Activated T-helper 17 cell treated with anti-CD3 and anti-CD28 coated beads, Interleukin-2, amount 50 U/mL, for 72 hours (primary cell): ENCODE measurements at places on chromosomes 12 and 14. TPM values are rescaled to one million over a fixed set of nuclear protein-coding genes. Genes with fewer than 3 reads are reported as not detected.

GRCh38 chr14:58907803-58908202, 270.0 kb downstream of the DACT1 start:
- ATAC-seq = no peak

DNA sequence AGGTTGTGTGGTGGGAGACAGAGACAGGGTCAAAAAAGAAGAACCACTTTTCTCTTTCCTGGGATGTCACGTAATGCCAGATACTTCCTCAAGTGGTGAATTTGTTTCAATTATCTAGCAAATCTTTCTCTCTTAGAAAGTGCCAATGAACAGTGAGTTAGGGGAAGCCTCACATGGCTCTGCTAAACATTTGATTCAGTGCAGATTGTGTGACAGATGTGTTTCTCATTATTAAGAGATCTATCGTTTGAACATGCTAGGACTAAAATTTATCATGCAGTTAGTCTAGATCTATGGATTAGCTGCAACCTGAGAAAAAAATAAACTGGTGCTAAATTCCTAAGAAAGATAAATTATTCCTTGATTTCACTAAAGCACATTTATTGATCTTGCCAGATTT, 247.8 kb downstream of the MDGA2 start:
- ATAC-seq = no peak

GRCh38 chr12:4910502-4911315, 1.0 kb downstream of the KCNA1 start:
- ATAC-seq = no peak

DNA sequence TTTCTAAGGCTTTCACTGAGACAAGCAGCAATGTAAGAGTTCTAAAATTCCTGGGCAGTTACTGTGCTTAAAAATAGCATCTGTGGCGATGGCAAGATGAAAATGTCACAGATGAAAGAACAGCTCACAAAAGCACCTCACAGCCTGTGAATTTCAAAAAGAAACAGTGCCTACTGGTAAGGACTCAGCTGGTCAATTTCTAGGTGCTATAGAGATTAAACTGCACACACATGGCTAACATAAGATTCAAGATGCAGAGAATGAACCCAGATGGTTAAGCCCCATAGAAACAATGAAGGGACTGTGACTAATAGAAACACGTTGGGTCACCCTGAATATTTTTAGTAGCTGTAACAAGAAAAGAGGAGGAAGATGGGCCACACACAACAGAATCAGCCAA, 12.0 kb upstream of the IL26 start:
- no peak for ATAC-seq

DNA sequence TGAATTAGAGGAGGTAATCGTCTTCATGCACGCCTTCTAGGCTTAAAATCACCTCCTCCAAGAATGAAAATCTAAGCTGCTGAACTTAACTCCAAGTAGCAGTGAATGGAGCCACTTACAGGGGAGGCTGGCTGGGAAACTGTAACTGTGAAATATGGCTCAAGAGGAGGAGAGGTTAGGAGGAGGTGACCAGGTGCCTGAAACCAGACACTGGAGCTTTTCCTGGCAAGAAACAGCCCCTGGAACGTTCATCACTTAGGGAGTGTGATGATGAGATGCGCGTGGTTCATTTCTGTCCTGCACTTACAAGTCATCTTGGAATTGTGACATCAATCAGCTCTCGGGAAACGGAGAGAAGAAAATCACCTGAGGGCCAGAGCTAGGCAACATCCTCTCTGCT, 62.3 kb upstream of the TMEM132C start:
- no peak for ATAC-seq

GRCh38 chr14:95876761-95877538, at the start of gene TUNAR:
Gene TUNAR, plus strand, starts transcription at chr14:95876832.
- no peak for ATAC-seq

- no peak for ATAC-seq
These were observed 19.6 kb downstream of the TC2N start for GRCh38 chr14:91847693-91848092.

DNA sequence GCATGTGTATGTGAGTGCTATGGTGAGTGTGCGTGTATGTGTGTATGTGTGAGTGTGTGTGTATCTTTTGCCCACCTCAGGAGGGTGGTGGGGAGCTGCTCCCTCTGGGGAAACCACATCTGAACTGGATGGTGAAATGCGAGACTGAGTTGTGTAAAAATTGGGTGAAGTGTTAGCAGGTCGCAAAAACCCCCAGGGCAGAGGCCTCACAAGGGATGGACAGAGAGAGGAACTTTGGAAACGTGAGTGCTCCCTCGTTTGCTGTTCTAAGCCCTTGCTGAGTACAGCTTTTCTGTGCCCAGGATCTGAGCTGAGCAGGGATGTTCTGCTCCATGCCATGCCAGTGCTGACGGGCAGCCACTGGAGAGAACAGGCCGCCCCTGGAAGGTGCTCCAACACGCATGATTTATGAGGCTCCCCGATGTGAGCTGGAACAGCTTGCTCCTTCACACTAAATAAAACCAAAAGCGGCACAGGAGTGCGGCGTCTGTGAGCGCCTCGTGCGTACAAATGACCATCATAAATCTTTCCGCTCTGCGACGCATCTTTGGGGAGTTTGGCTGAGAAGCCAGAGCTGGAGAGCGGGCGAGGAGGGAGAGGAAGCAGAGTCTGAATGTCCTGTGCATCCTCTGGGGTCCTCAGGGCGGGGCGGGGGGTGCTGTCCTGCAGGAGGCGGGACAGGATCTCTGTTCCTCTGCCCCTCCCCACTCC, 14.1 kb upstream of the GALNT9 start:
- no peak for ATAC-seq

- ATAC-seq = no peak
These were observed at the start of gene TMEM132C for GRCh38 chr12:128267131-128267622. Gene TMEM132C, plus strand, starts transcription at chr12:128267170. Its CDS starts 233 bp downstream, at chr12:128267403.

GRCh38 chr12:120529641-120530417, 871 bp upstream of the COQ5 start:
- no peak for ATAC-seq

DNA sequence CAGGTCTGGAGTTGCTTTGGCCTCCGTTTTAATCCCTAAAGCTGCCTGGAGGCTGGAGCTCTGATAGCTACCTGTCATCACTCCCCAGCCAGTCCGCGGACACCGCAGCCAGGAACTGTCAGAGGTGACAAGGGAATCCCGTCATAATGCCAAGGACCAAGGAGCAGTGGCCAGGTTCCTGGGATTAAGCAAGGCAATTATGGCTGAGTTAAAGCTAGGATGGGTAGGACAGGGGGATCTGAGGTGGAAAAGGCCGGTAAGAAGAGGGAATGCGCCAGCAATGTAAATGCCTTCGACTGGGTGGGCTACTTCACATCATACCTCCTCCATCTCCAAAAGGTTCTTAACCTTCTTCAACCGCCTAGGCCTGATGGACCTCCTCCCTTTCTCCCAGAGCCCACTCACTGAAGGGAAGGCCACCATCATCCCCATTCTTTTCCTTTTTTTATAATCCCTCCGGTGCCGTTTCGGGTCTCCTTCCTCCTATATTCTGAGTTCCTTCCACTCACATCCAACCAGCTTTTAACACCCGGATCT, 1.9 kb downstream of the PPP1R3E start:
- no peak for ATAC-seq

DNA sequence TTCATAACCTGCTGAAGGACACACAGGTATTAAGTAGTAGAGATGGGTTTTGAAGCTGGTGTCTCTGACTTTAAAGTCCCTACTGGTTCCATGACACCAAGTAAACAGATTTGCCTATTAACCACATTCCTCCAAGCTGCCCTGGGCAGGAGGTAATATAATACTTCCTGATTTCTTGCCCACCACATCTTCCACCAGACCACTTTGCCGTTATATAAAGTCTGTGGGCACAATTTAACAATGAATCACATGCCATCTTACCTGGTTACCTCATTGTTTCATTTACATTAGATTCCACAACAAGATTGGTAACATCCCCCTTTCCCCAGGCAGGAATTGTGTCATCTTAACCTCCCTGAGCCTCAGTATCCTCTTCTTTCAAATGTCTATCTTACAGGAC, 900 bp upstream of the LRRC23 start:
- no peak for ATAC-seq

DNA sequence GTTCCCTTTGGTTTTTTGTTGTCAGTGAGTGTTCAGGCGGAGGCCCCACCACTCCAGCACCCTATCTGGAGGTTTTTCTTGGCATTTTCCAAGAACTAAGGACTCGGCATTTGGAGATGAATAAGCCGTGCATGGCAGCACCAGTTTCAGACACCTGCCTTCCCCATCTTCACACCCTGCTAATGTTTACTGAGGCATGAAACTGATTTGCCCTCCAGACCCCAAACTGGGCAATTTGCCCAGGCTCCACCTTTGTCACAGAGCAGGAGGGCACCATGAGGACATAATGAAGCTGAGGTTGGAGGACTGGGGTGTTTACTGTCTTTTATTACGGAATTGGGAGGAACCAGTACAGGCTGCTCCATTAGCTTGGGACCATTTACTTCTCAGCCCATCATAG, 113.4 kb downstream of the LGMN start:
- ATAC-seq = no peak

- ATAC-seq = no peak
These were observed 209.0 kb upstream of the RTL1 start for GRCh38 chr14:101112351-101113107.

GRCh38 chr14:41549282-41549681, 57.4 kb upstream of the LRFN5 start:
- no peak for ATAC-seq

DNA sequence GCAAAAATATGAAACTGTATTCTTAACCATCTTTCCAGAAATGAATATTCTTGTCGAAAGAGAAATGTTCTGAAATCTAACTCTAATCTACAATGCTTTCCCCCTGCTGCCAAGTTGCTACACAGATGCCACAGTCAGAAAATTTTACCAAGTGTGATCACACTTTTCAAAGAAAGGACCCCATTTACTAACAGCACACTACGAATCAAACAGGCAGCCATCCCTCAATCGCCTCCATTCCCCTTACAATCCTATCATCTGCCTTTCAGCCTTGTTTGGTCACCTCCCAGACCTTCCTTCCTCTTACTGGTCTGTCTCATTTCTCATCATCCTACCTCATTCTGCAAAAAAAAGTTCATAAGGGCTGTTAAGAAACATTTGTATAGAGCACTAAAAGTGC, 190.1 kb downstream of the MED13L start:
- ATAC-seq = peak; percentile 56

- ATAC-seq = no peak
These were observed 126.8 kb upstream of the MED13L start for GRCh38 chr12:116404247-116404646.

- ATAC-seq = no peak
These were observed 24.4 kb downstream of the ADCY6 start for GRCh38 chr12:48764521-48764920.

- ATAC-seq = no peak
These were observed 8.6 kb upstream of the SSTR1 start for GRCh38 chr14:38199076-38199475.

- ATAC-seq = no peak
These were observed 2.1 kb upstream of the AKAP5 start for GRCh38 chr14:64463195-64463594.

DNA sequence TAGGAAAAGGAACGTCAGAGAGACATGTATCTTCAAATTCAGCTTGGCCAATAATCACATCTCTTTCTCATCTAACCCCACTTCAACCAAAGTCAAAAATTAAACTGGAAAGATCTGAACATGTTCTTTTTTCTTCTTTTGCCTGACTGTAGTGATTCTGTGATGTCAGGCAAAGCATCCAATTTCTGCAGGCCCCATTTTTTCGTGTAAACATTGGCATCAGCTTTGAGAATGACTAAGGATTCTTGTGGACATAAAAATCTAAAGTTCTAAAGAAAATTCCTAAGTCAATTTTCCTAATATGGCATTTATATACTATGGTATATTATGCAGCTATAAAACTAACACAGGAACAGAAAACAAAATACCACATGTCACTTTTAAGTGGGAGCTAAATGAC, 89.1 kb downstream of the STXBP6 start:
- no peak for ATAC-seq

DNA sequence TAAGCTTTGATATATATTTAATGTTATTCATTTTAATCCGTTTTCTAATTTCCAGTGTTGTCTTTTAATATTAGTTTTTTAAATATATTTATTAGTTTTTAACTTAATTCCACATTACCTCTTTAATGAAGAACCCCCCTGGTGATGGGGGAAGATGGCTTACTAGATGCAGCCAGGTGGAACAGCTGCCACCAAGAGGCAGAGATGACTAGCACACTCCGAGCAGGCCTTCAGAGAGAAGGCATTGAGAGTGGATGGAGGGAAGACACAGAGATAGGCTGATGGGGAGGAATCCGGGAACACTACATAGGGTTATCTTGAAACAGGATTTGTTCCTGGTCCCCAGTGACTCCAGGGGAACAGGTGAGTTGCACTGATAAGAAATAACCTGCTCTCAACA, 771.6 kb downstream of the LRFN5 start:
- ATAC-seq = no peak

DNA sequence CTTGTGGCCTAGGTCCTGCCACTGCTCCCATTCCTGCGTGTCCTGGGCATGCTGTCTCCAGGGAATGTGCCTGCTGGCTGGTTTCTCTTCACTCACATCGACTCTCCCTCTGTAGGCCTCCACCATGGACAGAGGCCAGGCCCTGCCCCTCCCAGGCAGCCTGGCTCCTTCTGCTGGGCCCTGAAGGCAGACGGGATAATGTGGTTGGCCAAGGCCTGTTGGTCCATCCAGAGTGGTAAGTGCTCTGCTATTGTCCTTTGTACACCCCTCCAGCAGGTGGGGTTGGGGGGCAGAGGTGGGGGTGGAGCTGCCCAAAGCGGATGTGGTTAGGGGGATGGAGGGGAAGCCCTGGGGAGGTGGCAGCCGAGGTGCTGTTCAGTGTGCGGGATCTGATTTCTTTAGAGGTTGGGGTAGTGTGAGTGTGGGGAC, 9.5 kb upstream of the NR4A1 start:
- no peak for ATAC-seq

GRCh38 chr12:131032082-131032750, 78.5 kb downstream of the ADGRD1 start:
- ATAC-seq = no peak

- no peak for ATAC-seq
These were observed 12.5 kb downstream of the KRT8 start for GRCh38 chr12:52892207-52892852.

DNA sequence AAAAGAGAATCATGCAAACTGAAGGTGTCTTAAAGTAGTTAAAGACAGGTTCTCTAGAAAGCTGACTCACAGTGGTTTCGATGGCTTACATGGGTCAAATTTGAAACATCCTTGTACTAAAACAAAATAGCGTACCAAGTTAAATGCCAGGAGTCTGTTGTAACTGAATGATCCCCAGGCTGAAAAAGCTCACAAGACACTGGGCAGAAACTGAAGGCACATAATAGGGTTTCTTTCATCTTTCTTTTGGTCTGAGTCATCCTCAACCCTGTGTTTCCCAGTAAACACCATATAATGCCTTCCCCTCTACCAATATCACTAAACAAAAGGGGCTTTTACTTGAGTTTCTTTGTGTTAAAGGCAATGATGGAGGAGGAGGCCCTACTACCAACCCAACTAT, 12.8 kb downstream of the ZFYVE1 start:
- ATAC-seq = peak; percentile 93

FANCM gene
- total RNA-seq = 14.8 TPM

DEGS2 gene
- total RNA-seq = 8.3 TPM

ACAD10 gene
- total RNA-seq = 28.7 TPM

ZBTB42 gene
- 3.0 TPM for total RNA-seq

PZP gene
- not detected for total RNA-seq

CD163L1 gene
- not detected for total RNA-seq

MBD6 gene
- total RNA-seq = 83.1 TPM

SVOP gene
- total RNA-seq = not detected

GALNT8 gene
- total RNA-seq = 0.87 TPM

PNMA1 gene
- 37.3 TPM for total RNA-seq

CCDC92 gene
- 19.4 TPM for total RNA-seq

COL2A1 gene
- total RNA-seq = not detected

ITGA5 gene
- total RNA-seq = 211 TPM

SLC7A8 gene
- total RNA-seq = 0.69 TPM

TAS2R42 gene
- not detected for total RNA-seq

GPR132 gene
- total RNA-seq = 49.5 TPM

ADAM21 gene
- total RNA-seq = not detected
